ENCODE measurements at places on chromosomes 3 and 15. TPM values are rescaled to one million over a fixed set of nuclear protein-coding genes. Genes with fewer than 3 reads are reported as not detected.
A peak's percentile ranks its signal among the peaks of the same experiment; 100 is the strongest.

- DNase-seq, result peak; percentile 82
Measured at GRCh38 chr15:29102911-29103823, 166.5 kb downstream of the NSMCE3 start.

TIPIN gene
- 2.7 TPM for total RNA-seq

LRRC49 gene
- 4.7 TPM for total RNA-seq

GP5 gene
- total RNA-seq, result not detected

DNA sequence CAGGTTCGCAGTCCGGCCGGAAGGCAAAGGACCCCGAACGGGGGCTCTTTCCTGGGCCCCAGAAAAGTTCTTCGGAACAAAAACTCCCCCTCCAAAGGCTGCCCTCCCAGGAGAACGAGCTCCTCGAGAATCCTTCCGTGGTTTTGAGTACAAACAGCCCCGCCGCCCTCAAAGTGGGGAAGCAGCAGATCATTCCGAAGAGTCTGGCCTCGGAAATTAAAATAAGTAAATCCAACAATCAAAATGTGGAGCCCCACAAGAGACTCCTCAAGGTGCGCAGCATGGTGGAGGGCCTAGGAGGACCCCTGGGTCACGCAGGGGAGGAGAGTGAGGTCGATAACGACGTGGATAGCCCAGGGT, 1.3 kb downstream of the ARHGEF26 start:
- no peak for DNase-seq

DNA sequence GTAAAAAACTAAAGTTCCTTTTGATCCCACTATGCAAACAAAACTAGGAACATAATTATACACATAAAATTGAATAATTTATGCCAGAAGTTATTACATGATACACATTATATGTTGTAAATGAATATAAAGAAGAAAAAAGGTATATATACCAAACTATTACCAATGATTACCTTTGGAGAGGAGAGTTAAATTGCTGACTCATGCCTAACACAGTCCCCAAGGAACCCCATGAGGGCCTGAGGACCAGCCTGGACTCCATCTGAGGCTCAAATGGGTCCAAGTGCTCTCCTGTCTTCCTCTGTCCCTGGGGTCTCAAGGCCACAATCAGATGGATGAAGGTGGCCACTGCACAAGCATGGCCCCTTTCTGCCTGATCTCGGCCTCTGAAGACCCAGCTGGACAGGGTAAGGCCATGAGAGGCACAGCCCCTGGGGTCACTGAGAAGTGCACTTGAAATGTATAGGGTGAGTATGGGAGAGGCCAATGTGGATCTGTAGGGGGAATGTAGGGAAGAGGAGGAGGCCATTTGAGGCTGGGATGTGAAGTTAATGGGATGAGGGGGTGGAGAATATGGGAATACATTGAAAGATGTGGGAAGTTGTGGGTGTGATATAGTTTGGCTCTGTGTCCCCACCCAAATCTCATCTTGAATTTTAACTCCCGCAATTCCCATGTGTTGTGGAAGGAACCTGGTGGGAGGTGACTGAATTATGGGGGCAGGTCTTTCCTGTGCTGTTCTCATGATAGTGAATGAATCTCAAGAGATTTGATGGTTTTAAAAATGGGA, 1.1 kb upstream of the IQCF1 start:
- DNase-seq, result no peak

Measured in pancreas (tissue), 10 donors.